ENCODE measurements at places on chromosomes 6 and 20.
A peak's percentile ranks its signal among the peaks of the same experiment; 100 is the strongest.

- no peak for DNase-seq
Observed at GRCh38 chr20:61759286-61760065, 306.2 kb downstream of the TAF4 start.

DNA sequence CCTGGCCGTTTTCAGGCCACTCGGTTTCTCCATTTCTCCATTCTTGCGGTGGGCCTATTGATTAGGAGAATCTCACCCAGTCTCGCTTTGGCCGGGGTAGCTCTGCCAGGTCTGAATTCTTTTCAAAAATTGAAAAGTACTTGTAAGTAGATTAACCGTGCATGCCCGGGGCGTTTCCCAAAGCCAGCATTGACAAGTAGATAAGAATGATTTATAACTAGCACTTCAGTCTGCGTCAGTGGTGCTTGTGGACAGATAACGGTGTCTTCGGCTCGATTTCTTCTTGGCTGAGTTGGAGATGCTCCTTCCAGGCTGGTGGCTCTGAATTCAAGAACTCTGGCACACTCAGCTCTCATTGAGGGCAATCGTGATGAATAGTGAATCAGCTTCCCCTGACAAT is 29.0 kb downstream of the SLC24A3 start:
- DNase-seq = no peak

DNA sequence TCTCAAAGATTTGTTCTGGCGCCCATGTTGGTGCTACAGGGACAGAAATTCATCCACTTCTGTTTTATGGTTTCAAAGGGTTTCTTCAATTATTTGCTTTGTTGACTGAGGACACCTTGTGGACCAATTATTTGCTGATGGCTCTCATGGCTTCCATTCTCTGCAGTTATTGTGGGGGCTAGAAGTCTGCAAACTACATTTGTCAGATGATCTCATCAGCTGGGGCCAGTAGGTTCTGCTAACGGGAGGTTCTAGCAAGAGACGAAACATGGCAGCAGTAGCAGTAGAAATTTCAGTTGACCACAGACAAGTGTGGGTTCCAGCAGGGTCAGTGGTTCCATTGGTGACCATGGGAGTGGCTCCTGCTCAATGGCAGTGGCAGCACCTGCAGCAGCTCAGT is 72.8 kb upstream of the BLCAP start:
- no peak for DNase-seq

GRCh38 chr6:75307364-75308004 is 22.9 kb upstream of the TMEM30A start:
- DNase-seq = no peak

- no peak for DNase-seq
Observed at GRCh38 chr6:36120018-36120417, 10.3 kb upstream of the MAPK13 start.

DNA sequence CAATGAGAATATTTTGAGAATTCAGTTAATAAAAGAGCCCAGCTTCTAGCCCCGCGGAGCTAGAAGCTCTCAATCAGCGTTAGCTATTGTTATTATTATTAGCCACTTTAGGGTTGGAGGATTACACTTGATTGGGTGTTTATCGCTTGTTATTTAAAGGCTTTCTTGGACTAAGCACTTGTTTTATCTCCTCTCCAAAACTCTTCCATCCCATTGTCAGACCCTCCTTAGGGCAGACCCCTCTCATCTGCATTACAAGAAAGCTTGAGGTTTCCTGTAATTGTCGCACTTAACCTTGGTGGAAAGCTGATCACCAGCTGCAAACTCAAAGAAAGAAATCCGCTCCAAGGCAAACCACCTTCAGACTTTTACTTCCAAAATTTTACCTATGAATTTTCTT is 4.8 kb downstream of the DPPA5 start:
- DNase-seq = peak; percentile 94

DNA sequence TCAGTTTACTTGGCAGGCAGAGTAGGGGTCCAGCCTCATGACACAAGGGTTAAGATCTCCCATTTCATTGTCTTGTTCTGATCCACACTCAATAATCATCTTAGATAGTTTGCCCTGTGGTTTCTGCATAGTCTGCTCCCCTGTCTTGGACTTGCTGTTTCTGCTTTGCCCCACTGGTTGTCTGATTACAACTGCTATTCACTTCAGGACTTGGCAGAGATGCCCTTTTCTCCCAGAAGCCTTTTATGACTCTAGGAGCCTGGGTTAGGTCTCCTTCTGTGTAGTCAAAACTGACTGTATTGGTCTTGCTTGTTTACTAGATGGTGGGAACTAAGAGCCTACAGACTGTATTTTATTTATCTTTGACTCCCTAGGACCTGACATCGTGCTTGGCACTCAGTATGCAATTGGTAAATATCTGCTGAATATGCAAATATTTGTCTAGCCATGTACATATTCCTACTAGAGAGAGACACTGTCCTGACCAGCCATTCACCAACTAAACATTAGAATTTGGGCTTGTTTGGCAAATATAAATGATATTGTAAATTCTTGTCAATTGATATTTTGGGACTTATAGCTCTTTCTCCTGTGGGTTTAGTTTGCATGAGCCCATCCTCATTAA is 165.9 kb upstream of the KCNK16 start:
- DNase-seq = no peak

- no peak for DNase-seq
Observed at GRCh38 chr6:3781504-3781903, 30.0 kb upstream of the PXDC1 start.

DNA sequence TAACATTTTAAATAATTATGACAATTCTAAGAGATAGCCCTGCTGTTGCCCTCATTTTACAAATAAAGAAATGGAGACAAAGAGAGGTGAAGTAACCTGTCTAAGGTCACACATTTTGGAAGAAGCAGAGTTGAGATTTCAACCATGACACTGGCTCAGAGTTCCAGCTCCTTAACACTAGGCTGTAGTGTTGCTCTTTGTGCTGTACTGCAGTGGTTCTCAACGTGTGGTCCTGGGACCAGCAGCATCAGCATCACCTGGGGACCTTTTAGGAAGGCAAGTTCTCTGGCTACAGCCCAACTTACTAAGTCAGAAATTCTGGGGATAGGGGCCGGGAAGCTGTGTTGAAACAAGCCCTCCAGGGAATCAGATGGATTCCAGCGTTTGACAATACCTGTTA is 62.4 kb upstream of the FERMT1 start:
- DNase-seq = no peak

- no peak for DNase-seq
Observed at GRCh38 chr20:32559753-32560380, 25.3 kb downstream of the NOL4L start.

DNA sequence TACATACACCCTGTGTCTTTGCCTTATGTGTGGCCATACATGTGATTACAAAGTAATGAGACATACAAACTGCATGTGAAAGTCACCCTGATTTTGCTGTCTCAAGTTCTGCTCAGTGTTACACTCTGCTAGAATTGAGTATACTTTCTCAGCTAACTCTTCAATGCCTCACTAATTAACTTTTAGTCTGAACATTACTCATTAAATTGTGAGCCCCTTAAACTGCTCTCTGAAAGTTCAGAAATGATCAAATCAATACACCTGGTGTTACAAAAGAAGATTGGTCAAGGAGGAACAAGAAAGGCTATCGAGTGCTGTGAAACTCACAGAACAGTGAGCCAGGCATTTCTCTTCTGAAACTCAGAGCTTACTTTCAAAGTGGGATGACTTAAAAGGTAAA is 71.3 kb downstream of the MKKS start:
- no peak for DNase-seq

DNA sequence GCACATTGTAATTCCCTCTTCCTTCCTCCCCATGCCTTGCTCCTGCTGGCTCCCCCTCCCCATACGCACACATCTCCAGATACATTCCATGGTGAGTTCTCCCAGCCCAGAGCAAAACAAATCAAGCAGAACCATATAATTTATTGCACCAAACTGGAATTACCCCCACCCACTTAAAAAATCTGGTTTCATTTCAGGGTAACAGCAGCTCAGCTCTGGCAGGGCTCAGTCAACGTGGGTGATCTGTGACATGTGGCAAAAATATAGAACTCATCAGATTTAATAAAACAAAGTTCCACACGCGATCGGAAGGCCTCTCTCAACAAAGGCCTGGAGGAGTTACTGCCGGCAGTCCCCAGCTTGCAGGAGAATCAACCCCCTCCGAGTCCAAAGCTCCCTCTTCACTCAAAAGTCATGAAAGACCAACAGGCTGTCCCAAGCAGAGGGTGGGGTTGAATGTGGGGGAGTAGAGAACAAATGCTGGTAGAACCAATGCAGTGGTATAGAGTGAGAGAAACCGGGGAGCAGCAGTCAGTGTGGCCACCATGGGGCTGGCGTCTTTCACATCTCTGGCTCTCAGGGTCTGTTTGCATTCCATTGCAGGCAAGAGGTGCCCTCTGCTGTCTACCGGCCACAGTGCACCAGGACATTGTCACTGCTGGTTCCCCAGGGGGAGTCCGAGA is 323.3 kb upstream of the NT5E start:
- no peak for DNase-seq

- no peak for DNase-seq
Observed at GRCh38 chr20:15867899-15868298, 705.3 kb downstream of the KIF16B start.

DNA sequence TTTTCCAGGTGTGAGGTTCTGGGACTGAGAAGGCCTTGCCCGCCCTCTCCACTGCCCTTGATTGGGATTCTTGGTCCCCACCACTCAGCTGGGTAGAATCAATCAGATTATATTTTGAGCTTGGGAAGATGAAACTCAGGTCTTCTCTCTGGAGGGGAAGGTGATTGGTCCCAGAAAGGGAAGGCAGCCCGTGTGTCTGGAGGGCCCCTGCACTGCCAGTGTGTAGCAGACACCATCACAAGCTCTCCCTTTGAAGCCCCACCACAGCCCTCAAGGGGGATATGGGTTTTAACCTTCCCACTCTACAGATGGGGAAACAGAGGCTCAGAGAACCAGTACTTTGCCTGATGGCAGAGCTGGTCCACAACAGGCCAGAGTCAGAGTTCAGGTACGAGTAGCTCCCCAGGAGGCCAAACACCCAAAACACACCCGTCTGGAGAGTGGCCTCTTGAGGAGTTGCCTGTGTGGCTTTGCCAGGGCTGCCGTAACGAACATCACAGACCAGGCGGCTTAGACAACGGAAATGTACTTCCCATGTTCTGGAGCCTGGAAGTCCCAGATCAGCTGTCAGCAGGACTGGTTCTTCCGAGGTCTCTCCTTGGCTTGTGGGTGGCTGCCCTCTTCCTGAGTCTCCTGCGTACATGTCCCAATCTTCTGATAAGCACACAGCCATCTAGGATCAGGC is 205.6 kb downstream of the SYNDIG1 start:
- DNase-seq = no peak

DNA sequence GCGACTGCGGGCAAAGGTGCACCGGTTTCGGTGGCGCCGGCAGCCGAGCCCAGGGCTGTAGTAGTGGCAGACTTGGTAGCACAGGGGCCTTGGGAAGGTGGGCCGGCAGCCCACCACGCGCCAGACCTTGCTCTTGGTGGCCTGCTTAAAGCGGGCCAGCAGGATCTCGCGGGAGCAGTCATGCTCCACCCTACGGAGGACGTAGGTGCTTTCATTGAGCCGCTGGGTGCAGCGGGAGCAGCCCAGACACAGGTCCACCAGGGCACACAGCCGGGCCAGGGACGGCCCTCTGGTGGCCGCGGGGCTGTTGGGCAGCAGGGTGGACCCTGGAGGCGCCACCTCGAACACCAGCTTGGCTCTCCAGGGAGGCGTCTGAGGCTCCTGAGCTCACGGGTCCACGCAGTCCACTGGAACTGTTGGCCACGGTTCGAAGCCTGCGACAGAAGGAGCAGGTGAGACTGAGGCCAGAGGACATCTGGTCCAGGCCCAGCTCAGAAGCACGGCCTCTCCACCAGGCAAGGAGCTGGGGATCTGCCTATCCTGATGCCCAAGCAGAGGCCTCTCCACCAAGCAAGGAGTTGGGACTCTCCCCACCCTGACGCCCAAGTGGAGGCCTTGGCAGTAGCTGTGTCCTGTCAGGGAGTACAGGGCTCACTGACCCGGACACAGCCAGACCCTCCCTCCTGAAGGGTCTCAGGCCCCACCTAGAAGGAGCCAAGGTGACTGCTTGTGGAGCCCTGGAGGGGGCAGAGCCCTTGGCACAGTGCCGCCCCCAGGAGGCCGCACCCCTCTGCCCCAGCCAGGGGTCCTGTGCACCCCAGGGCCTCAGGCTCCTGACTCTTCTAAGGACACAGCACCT is 1.0 kb downstream of the HELZ2 start:
- no peak for DNase-seq

GRCh38 chr6:35955071-35955470 is 34.2 kb upstream of the SRPK1 start:
- no peak for DNase-seq

DNA sequence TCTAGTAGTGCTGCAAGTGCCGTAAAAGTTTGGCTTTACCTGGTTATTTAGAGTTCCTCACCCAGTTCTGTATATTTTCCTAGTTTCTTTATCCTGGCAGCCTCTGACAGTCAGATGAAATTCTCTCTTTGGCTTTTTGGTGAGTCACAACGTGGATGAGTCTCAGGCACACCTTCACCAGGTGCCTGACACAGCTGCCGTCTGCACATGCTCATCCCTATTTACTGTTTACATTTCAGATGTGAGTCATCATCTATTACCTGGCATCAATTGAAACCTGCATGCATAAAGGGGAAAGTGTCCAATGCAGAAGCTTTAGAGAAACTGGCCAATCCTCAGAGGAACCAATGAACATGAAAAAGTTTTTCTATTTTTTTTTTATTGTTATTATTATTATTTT is 33.3 kb upstream of the ADGRF4 start:
- DNase-seq = no peak

DNA sequence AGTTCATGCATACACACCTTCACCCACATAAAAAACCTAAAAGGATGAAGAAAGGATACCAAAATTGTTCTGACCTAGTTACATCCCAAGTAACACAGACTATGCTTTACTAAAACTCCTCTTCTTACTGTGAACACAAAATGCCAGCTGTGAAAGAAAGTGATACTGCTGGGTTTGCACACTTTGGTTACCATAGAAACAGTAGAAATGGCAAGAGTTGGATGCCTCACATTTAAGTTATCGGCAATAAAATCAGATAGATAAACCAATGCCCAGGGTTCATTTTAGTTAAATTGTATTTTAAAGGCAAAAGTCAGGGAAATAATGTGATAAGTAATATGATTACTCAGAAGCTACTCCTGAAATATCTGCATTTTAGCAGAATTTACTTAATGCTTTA is 161.9 kb downstream of the CDK19 start:
- no peak for DNase-seq
